Stimulated activated CD8-positive, alpha-beta memory T cell treated with anti-CD3 and anti-CD28 coated beads, Interleukin-4, amount 100 ng/mL, for 24 hours (primary cell): ENCODE measurements at places on chromosomes 16 and 17.

DNA sequence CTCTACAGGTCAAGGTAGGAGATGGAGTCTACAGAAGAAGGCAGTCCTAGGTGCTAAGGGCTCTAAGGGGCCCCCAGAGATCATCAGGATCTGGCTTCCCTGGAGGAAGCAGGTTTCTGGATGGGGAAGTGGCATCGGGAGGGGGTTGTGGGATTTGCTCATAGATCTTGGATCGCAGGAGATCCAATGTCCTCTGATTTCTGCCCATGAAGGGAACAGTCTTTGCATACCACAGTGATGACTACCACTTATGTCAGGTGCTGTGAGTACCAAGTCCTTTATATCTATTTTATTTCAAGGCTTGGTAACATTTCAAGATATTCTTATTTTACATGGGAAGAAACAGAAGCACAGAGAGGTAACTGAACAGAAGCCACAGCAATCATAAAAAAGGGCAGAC is 164.0 kb downstream of the RGS9 start:
- DNase-seq = no peak

GRCh38 chr17:75019710-75020109 is 7.2 kb downstream of the MRPL58 start:
- DNase-seq = no peak

GRCh38 chr16:49602201-49602975 is 228.8 kb downstream of the C16orf78 start:
- DNase-seq = no peak

- no peak for DNase-seq
These were observed 7.9 kb upstream of the NAGPA start for GRCh38 chr16:5041600-5042133.

DNA sequence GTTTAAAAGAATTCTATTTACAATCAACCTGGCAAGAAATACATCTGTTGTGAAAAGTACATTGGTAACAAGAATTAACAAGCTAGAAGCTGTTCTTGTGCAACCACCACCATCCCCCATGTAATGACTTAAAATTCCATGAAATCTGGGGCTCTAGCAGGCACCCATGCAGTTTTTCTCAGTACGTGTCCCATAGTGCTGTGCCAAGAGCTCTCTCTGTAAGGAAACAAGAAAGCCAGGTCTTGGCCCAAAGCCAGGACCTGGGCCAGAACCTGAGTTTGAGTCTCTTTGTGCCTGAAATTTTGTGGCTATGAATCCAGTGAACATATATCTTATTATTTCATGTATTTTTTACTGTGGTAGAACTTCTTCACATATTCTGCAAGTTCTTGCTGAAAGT is 46.6 kb downstream of the NUP93 start:
- no peak for DNase-seq

DNA sequence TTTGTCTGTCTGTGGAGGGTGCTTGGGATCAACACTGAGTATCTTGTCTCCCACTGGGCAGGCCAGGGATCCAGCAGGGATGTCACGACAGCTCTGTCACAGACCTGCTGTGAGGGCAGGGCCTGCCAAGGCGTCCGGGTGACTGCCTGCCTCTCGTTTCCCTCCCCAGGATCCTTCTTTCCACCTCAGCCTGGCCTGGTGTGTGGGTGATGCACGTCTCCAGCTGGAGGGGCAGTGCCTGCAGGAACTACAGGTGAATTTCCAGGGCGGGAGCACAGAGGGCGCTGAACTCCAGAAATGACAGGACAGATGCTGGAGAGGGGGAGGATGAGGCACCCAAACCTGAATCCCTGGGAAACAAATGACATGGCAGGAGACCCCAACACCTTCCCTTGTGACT is 6.8 kb upstream of the MMP15 start:
- no peak for DNase-seq

DNA sequence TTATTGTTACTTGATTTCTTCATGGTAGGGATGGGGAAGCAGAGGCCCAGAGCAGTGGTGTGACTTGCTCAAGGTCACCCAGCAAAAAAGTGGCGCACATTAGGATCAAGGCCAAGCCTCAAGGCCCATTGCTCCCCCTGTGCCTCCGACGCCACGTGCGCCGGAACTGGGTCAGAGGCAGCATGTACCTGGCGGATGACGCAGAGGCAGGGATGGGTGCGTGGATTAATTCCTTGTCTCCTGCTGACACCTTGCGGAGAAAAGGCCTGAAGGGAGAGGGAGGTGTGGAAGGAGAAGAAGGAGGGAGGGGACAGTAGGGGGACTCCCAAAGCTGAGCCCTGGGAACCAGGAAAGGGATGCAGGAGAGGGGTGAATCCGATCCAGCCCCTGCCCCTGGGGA is 18.5 kb downstream of the SBK1 start:
- DNase-seq = no peak
